ENCODE measurements at places on chromosomes 2 and 18.

DNA sequence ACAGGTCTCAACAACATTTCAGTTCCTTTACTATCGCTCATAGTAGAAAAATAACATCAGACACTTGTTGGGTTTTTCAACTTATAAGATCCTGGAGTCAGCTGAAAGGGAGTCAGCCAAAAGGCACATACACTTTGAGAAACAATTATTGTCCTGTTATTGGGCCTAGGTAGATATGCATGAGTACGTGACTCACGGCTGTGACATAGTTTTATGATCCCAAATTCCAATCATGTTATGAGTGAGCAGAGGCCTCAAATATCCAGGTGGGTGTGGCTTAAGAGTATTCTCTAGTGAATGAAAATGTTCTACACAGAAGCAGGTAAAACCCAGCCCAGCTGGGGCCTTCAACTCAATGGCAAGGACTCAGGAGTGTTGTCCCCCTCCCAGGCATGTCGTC is 27.2 kb downstream of the SERPINB8 start:
- DNase-seq: no peak

DNA sequence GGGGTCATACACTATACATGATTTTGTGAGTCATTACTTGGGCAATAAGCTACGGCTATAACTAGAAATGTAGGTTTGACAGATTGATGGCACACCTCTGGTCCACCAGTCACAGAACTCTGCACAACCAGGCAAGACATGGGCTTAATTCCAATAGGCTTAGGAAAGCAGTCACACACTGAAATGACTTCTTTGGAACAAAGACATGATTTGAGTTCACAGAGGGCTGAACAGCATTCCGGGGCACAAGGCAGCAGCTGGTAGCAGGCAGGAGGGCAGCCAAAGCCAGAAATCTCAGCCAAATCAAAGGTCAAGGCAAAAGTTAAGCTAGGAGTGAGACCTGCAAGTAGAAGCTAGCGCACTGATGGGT is 27.4 kb downstream of the FABP1 start:
- no peak for DNase-seq

GRCh38 chr2:223100061-223100511 is 48.1 kb downstream of the KCNE4 start:
- no peak for DNase-seq

DNA sequence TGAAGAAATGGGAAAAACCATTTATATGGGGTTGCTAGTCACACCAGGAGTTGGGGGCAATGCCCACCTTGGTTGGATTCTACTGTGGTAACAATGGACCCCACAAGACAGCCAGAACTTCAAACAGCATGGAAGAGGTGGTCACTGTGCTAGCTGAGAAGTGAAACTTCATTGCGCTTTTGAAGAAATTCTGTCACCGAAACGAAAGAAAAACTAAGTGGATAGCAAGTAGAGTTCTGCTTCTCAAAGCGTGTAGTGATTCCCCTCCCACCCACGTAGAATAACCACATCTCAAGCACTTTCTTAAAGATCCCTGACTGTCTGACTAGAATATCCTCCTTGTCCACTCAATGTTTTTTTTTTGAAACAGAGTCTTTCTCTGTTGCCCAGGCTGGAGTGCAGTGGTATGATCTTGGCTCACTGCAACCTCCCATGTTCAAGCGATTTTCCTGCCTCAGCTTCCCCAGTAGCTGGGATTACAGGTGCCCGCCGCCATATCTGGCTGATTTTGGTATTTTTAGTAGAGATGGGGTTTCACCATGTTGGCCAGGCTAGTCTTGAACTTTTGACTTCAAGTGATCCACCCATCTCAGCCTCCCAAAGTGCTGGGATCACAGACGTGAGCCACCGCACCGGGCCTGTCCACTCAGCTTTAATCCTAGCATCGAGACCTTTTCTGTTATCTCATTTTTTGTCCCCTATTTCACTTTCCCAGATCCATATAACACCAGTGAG is 30.1 kb upstream of the CCL20 start:
- DNase-seq: peak; percentile 20

DNA sequence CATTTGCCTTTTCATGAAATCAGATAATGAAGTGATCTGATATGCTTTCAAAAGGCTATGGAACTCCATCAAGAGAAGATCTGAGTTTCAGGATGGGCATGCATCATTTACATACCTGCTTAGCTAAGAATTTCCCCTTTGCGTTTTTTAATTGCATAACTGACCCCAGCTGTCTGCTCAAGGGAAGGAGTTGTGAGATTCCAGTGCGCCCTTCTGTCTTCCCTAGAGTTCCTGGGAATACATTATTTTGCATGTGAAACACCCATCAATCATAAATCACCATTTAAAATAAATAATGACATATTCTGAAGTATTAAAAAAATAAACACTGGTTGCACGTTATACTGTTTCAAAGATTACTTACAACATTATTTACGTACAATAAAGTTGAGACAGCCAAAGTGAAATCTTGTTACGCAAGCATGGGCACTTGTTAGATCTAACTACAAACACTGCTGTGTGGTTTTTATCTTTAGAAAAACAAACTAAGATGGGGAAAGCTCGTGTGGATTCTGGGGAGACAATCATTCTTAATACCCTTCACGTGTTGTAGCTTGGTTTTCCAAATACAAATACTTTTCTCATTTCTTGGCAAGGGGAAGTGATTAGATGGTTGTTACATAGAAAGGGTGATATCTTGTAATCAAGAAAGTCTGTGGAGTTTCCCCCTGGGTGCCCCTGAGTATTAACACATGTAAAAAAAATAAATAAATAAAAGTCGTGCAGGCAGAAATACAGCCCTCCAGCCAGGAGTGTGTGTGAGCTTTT is 125.7 kb upstream of the LMAN1 start:
- DNase-seq: no peak

GRCh38 chr2:11270891-11271290 is 73.5 kb downstream of the ROCK2 start:
- DNase-seq: no peak

GRCh38 chr2:196410008-196410407 is 229.5 kb upstream of the CCDC150 start:
- DNase-seq: no peak

- DNase-seq: no peak
Observed at GRCh38 chr2:84327645-84328249, 131.3 kb downstream of the SUCLG1 start.

- DNase-seq: no peak
Observed at GRCh38 chr2:16899958-16900357, 234.3 kb upstream of the CYRIA start.

DNA sequence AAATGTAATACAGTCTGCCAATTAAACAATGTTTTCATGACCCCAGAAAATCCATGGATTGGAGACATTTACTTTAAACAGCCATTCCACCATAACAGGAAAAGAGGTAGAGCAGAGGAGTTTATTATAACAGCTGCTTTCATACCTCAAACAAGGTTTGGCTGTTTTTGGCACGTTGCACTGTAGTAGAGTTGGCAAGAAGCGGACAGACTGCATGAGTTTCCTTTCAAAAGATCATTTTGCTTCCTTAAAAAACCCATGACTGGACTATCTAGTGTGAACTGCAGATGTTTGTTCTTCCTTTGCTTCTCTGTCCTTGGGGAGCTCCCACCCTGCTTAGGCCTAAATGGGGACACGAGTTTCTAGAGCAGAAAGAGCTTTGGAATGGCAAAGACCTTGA is 108.5 kb upstream of the THOC1 start:
- DNase-seq: no peak

- DNase-seq: no peak
Observed at GRCh38 chr2:11624893-11625292, 45.1 kb downstream of the NTSR2 start.

GRCh38 chr2:198137733-198138132 is 333.3 kb downstream of the PLCL1 start:
- no peak for DNase-seq

GRCh38 chr2:62643100-62643471 is 62.4 kb upstream of the EHBP1 start:
- no peak for DNase-seq

- no peak for DNase-seq
Observed at GRCh38 chr18:24515721-24516120, 55.3 kb downstream of the HRH4 start.

DNA sequence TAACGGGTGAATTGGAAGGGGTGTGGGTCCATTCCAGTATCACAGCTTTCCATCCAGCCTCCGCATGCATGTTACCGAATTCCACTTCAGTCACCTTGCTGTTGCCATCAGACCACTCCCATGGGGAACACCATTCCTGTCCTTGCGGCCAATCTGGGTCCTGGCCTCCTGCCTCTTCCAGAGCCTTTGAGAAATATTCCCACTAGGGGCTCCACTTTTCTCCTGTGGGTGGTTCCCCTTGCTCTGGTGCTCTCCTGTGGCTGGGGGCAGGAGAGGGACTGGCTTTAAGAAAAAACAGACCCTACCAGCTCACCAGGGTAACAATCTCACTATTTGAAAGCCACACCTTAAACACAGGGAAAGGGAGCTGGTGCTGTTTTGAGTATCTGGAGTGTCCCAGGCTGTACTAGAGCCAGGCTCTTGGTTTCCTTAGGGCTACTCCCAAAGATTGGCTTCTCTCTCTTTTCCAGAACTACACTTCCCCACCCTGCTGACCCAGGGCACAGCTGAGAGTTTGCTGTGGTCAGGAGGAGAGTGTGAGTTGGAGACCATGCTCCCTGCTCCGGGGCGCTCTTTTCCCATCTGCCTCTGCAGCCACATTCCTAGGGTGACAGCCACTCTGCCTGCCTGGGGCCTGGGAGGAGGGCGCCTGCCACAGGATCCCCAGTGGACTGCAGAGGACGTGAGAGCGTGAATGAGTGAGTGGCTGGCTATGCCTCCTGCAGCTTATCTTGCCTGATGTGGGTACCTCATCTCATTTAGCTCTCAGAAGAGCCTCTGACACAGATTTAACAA is 460.8 kb upstream of the HS6ST1 start:
- DNase-seq: no peak

GRCh38 chr2:223751012-223751411 is 86.4 kb downstream of the AP1S3 start:
- DNase-seq: no peak

GRCh38 chr2:222433332-222434173 is 9.2 kb downstream of the SGPP2 start:
- DNase-seq: no peak

DNA sequence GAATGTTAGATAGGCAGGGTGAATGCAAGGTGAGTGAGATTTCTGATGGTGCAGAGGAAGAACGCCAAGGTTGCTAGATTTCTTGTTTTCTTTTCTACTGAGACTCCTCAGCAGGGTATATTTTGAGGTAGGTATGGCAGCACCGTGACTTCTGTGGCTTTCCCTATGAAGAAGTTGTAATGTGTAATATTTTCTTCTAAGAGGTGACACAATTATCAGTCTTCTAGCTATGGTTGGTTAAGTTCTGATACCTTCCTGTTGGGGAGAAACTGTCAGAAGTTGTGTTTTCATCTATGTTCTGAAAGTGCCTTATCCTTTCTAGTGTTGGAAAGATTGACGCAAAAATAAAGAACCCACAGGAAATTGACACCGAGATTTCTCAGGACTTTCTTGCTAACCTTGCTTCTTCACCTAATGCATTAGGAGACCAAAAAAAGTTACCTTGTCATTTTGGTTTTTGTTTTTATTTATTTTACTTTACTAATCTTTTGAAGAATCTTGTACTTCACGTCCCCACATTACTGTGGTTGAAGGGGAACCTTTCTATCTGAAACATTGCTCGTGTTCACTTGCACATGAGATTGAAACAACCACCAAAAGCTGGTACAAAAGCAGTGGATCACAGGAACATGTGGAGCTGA is 11.9 kb downstream of the IL18R1 start:
- no peak for DNase-seq

- no peak for DNase-seq
Observed at GRCh38 chr2:71675296-71675695, 221.9 kb downstream of the DYSF start.

- DNase-seq: no peak
Observed at GRCh38 chr2:127572841-127573240, 37.4 kb downstream of the MYO7B start.

DNA sequence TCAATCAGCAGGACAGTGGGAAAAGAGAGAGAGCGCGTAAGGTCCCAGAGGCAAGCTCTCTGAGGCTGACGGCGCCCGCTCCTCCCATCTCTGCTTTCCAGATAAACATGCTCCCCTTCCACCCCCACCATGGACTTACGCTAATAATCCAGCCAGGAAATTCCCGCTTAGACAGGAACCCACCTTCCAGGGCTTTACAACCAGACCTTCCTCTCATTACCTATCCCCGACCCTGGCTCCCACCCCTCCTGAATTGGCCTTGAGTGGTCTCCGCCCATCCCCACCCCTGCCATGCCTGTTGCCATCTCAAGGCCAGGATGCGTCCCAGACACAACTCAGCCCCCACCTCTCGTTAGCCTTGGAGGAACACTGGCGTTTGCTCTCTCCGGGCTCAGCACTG is 131.1 kb downstream of the SMAD2 start:
- no peak for DNase-seq

DNA sequence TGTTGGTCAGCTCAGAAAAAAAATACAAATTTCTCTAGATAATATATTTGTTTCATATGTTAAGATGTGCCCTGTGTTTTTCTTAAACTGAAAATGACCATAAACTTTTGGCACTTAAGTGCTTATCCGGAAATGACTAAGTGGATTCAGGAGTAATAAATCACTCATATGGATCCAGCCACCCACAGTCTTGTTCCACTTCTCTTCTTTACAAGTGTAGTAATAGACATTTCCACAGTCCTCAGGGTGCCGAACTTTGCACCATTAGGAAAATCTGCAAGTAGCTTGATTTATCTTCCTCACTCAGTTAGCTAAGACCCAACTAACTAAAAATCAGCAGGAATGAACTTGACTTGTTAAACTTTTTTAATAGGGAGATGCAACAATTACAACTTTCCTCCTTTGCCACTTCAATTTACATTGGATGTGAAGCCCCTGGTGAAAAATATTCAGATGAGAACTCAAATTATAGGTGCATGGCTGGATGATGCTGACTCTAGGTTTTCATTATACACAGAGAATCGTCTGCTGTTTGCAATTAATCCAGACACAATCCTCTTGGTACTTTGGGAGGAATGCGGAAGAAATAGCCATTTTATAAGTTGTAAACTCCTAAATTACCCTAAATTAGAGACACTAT is 322.5 kb downstream of the ARHGAP15 start:
- no peak for DNase-seq

DNA sequence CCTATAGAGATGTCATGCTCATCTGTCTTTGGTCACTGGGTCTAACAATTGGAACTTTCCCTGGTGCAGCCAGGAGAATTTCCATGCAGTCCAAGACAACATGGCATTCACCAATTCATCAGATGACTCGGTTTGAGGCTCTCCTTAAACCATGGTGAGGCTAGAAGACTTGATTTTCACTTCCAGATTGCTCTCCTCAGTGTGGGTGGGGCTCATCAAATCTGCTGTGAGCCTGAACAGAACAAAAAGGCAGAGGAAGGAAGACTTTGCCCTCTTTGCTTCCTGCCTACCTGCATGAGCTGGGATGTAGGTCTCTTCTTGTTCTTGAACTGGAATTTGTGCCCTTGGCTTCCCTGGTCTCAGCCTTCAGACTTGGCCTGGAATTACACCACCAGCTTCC is 203.4 kb upstream of the TRIB2 start:
- no peak for DNase-seq

- DNase-seq: no peak
Observed at GRCh38 chr18:28571929-28572328, 395.0 kb upstream of the CDH2 start.

GRCh38 chr18:48999569-48999968 is 48.8 kb upstream of the SMAD7 start:
- no peak for DNase-seq
